ENCODE measurements at places on chromosomes 2 and 18. TPM values are rescaled to one million over a fixed set of nuclear protein-coding genes. Genes with fewer than 3 reads are reported as not detected.

- no peak for DNase-seq
Measured at GRCh38 chr2:75513616-75514170, 47.0 kb downstream of the EVA1A start.

GRCh38 chr2:163556511-163556910 lies 179.3 kb downstream of the FIGN start:
- DNase-seq = no peak

DNA sequence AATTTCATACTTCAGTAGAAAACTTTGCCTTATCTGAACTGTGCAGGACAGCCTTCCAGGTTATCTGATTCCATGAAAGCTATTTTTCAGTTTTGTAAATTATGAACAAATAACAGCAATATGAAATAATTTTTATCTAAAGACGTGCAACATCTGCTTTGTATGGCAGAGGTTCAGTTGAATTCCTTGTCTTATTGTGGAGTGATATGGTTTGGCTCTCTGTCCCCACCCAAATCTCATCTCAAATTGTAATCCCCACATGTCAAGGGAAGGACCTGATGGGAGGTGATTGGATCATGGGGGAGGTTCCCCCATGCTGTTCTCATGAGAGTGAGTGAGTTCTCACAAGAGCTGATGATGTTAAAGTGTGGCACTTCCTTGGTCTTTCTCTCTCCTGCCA lies 18.1 kb upstream of the RPIA start:
- no peak for DNase-seq

GRCh38 chr2:204696124-204696523 lies 150.8 kb downstream of the PARD3B start:
- no peak for DNase-seq

- DNase-seq = no peak
Measured at GRCh38 chr2:237866101-237866621, 6.7 kb downstream of the RAMP1 start.

The PDE1A gene
- not detected for total RNA-seq

The TWIST2 gene
- not detected for total RNA-seq

The XDH gene
- 0.68 TPM for total RNA-seq

The UBXN4 gene
- 36.8 TPM for total RNA-seq
